Mesenchymal stem cell (in vitro differentiated cells and primary cell): ENCODE measurements at places on chromosomes 4 and X.

DNA sequence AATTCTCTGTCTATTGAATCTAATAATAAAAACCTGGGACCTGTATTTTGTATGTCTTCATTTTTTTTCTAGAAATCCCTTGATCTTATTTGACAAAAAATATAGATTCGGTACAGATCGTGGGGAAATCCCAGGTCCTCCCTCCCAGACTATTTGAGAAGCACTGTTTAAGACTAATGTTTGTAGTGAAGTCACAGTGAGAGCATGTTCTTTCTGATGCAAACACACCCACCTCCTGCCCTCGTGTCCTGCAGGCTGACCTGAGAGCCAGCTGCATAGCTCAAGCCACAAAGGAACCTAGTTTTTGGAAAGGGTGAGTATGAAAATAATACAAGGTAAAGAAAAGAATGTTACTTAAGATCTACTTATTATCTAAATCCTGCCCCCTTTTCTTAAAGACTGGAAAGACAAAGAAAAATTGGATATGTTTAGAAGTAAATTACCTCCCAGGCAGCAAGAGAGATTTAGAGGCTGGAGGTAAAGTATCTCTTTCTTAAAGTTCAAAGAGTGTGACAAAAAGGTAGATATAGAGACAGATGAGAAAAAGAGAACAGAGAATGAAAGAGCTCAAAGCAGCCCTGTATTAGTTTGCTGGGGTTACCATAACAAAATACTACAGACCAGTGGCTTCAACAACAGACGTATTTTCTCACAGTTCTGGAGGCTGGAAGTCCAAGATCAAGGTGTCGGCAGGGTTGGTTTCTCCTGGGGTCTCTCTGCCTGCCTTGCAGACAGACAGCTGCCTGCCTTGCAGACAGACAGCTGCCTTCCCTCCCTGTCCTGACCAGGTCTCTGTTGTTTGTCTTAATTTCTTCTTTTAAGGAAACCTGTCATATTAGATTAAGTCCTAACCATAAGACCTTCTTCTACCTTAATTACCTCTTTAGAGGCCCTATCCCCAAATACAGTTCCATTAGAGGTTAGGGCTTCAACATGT, 20.4 kb upstream of the DCTD start:
- no peak for DNase-seq
- no peaks in the 10 kb centered on the region for H3K36me3 ChIP-seq
- no peak overlapping the region for H3K4me3 ChIP-seq
- no peaks in the 10 kb centered on the region for H3K4me1 ChIP-seq

DNA sequence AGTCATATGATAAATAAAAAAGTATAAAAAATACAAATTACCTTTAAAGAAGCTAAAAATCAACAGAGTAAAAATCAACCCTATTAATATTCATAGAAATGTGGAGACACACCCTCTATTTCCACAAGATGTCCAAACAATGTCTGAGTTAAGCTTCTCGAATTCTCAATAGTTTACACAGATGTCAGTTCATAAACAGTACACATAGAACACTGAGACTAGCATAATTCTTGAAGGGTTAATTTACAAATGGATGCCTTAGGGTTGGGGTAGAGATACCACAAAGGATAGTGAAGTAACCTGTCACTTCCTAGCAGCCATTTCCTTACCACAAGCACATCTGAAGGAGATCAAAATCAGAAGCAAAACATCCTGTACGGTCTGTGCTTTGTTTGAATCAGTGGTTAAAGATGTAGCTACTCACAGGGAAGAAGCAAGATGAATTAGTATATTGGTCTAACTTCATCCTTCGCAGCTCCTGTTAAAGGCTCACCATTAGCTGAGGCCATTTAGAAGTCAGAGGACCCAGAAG, 2393.9 kb downstream of the ARAP2 start:
- H3K27ac ChIP-seq, result no peak overlapping the region
- no peaks in the 10 kb centered on the region for H3K4me1 ChIP-seq
- H3K27me3 ChIP-seq, result no peaks in the 10 kb centered on the region
- H3K36me3 ChIP-seq, result no peaks in the 10 kb centered on the region

- H3K27ac ChIP-seq, result no peak overlapping the region
- H3K36me3 ChIP-seq, result no peaks in the 10 kb centered on the region
- DNase-seq, result no peak
- H3K4me1 ChIP-seq, result no peaks in the 10 kb centered on the region
- no peak overlapping the region for H3K4me3 ChIP-seq
Observed at GRCh38 chr4:145217349-145217748, 37.0 kb upstream of the OTUD4 start.

DNA sequence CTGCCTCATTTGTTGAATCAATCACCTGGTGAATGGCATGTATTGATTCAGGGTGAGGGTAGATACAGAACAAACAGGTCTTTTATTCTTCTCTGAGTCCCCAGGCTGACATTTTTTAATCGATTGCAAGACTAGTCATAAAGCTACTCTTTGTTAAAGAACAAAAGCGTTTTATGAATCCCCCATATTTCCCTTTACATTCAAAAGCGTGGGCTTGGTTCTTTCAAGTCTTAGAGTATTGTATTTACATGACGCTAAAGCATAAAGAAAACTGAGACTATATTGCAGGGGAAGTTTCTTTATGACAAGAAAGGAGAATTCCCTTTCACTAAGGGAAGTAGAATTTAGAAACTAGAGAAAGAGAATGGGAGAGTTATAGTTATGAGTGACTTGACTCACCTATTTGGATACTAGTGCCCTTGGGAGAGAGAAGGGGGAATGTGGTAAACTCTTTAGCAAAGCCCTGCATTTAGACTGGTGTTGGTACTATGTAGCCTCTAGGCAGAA, 69.3 kb upstream of the PDE5A start:
- no peak overlapping the region for H3K4me3 ChIP-seq
- H3K27me3 ChIP-seq, result no peaks in the 10 kb centered on the region
- no peak overlapping the region for H3K27ac ChIP-seq
- H3K36me3 ChIP-seq, result no peaks in the 10 kb centered on the region
